ENCODE measurements at places on chromosomes 12 and 14. TPM values are rescaled to one million over a fixed set of nuclear protein-coding genes. Genes with fewer than 3 reads are reported as not detected.

The INHBE gene
- 0.29 TPM for total RNA-seq

The ANKS1B gene
- total RNA-seq: 0.46 TPM

The COX6A1 gene
- 572 TPM for total RNA-seq

The SLC25A47 gene
- total RNA-seq: not detected

The KERA gene
- not detected for total RNA-seq

The MYRFL gene
- total RNA-seq: 0.07 TPM

The ANGEL1 gene
- 10.1 TPM for total RNA-seq

DNA sequence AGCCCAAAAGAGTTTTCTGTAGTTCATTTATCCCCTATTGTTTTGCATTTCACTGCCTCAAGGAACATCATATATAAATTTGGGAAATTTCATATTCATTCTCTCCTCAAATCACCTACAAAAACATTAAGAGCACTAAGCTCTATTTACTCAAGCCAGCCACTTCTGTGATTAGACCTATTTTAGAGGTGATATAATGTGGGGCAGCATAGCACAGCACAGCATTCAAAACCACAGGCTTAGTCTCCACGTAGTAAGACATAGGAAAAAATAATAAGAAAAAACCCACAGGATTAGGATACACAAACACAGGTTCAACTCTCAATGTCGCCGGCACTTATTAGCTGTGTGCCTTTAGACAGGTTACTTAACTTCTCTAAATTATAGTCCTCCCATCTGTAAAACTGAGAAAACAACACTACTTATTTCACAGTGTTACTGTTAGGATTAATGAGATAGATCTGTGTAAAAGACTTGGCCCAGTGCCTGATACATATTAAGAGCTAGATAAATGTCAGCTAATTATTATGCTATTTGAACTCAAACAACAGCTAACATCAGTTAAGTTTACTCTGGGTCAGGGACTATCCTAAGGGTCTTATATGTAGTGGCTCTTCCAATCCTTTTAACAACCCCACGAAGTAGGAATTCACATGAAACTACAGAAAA, 20.3 kb downstream of the DCAF5 start:
- no peak for DNase-seq

DNA sequence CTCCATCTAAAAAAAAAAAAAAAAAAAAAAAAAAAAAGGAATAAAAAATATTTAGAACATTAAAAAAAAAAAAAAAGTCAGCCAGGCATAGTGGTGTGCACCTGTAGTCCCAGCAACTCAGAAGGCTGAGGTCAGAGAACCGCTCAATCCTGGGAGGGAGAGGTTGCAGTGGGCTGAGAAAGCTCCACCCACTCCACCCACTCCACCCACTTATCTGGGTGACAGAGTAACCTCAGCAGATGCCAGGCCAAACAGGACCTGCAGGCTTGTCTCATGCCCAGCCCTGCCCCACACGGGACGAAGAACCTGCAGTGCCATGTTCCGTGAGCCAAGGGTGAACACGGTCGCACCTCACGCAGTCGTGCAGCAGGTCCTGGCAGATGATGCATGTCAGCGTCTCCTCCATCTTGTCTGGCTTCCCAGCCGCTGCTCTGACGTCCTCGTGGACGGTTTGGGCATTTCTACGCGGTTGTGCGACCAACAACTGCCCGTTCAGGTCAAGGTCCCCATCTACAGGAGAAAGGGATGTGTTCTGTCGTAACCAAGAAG, 28.6 kb downstream of the CHFR start:
- DNase-seq: no peak

- DNase-seq: no peak
Observed at GRCh38 chr12:128790221-128790620, 33.5 kb downstream of the SLC15A4 start.

DNA sequence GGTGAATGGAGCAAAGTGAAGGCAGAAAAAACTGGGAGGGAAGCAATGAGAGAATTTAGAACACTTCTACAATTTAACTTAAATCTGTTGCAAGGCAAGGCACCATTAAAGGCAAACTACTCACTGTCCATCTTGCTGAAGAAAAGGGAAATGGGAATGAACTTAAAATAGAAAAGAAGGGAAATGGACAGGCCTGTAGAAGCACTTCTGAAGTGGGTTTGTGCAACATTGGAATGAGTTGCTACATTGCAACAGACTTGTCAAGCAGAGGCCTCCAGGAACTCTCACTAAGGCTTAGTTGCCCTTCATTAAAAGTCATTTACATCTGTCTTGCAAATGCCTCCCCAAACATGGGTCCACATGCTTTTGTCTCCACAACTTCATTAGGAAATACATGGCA, 13.7 kb upstream of the OR10AD1 start:
- no peak for DNase-seq

DNA sequence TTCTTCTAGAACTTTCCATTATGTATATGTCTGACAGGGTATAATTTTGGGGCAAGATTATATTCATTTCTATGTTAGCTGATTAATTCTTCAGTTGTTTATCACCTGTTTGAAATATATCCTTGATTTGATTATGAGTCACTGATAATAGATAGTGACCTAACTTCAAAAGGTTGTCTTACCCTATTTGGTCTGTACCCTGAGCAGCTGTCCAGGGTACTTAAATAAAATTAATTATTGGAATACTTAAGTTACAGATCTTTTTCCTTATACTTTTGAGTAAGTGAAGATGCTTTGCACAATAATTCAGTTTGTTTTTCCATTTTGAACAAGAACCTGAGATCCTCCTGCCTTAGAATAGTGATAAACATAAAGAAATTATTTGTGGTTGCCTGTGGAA, 13.2 kb upstream of the NPAS3 start:
- no peak for DNase-seq

GRCh38 chr12:46489951-46490388, 117.4 kb upstream of the SLC38A2 start:
- no peak for DNase-seq

DNA sequence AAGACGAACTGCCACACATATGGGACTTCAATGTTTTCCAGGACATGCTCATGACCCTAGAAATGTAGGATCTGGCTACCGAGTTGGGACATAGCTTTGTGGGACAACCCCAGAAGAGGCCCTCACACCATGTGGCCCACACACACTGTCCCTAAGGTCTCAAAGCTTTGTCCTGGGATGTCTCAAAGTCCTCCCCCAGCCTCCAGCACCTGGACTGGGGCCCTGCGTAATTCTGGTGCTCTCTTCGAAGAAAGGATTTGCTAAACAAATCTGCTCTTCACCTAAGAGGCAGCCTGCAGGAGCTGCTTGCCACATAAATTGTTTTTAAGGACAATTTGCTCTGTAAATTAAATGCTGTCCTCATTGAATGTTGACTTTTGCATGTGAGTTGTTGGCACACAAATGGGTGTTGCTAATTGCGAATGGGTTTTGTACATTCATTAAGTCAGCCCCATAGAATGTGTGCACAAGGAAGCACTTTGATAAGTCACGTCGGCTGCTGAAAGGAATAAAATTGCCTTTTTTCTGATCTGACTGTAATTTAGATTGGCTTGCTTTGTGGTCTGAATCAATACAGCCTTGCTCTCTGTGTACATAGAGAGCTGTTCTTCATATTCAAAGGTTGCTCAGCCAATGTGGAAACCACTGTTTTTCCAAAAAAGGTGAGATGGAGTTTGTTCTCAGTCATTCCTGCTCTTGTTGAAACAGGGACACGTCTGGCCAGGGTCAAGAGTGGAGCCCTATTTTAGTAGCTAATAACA, 161.6 kb upstream of the PWP1 start:
- no peak for DNase-seq

GRCh38 chr12:69894800-69895383, 69.9 kb downstream of the MYRFL start:
- no peak for DNase-seq

DNA sequence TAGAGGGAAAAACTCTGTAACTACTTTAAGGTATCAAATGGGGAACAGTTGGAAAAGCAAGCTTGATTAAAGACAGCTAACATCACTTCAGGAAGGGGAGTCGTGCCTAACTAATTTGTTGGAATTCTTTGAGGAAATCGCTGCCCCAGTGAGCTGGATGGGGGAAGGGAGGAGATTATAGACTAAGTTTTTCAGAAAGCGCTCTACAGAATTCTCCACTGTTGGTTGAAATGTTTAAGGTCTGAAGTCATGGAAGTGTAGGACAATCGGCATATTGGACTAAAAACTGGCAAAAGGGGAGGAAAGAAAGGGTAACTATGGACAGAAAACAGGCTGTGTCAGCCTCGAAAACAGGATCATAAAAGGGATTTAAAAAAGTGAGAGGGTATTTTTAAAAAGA, 229.9 kb upstream of the HMGA2 start:
- DNase-seq: no peak

DNA sequence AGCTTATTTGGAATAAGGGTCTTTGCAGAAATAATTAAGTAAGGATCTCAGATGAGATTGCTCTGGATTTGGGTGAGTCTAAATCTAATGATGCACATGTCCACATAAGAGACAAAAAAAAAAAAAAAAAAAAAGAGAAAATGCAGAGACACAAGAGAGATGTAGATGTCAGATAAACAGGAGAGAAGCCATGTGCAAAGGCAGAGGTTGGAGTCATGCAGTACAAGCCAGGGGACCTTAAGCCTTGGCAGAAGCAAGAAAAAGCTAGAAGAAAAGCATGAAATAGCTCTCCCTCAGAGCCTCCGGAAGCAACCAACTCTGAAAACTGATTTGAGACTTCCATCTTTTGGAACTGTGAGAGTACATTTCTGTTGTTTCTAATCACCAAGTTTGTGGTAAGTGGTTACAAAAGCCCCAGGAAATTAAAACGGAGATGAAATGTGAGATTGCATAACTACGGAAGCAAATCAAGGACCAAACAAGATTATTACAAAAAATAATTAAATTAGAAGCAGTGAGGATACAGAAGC, 1304.0 kb upstream of the SEL1L start:
- no peak for DNase-seq

DNA sequence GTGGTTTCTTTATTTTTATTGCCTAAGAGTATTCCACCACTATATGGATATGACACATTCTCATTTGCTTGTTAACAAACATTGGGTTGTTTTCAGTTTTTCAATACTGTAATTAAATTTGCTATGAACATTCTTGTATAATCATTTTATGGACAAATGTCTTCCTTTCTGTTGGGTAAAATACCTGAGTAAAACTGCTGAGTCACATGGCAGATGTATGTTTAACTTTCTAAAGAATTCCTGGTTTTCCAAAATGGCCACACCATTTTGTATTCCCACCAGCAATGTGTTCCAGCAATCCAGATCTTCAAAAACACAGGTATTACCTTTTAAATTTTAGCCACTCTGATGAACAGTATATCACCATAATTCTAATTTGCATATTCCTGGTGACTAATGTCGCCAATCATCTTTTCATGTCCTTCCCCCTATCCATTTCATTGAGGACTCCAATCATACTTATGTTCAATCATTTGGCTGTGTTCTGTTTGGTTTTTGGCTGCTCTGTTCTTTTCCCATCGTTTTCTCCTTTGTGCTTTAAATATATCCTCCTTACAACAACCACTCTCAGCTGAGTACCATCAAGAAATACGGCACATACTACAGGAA, 36.0 kb downstream of the CDK17 start:
- no peak for DNase-seq

- no peak for DNase-seq
Observed at GRCh38 chr12:131950182-131950913, 606 bp downstream of the EP400 start.

GRCh38 chr12:7117670-7118069, 8.7 kb upstream of the C1RL start:
- DNase-seq: no peak

GRCh38 chr12:3055704-3056467, 21.3 kb upstream of the TSPAN9 start:
- no peak for DNase-seq

DNA sequence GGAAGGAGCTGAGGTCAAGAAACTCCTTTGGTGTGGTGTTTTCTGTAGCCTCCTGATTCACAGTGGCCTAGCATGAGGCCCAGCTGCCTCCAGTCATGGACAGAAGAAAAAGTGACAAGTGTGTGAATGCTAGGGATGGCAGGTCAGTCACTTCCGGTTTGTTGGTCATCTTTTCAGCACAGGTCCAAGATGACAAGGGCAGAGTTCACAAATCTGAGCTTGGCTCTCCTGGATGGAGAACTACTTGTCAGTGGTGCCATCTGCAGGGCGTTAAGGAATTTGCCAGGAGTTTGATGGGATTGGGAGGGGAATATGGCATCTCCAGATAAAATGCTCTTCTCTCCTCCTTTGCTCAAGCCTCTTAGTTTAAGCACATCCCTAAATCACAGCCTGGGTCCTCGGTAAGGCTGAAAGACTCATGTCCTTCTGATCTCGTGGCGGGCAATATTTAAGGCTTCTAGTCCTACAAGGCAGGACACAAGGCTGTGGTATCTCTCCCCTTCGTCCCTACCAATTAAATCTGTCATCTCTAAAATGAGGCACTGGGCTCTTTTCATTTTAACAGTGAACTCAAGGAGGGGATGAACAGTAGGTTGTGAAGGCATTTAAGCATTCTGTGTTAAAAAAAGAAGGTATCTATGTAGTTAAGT, 10.0 kb downstream of the TUBA1B start:
- DNase-seq: no peak

DNA sequence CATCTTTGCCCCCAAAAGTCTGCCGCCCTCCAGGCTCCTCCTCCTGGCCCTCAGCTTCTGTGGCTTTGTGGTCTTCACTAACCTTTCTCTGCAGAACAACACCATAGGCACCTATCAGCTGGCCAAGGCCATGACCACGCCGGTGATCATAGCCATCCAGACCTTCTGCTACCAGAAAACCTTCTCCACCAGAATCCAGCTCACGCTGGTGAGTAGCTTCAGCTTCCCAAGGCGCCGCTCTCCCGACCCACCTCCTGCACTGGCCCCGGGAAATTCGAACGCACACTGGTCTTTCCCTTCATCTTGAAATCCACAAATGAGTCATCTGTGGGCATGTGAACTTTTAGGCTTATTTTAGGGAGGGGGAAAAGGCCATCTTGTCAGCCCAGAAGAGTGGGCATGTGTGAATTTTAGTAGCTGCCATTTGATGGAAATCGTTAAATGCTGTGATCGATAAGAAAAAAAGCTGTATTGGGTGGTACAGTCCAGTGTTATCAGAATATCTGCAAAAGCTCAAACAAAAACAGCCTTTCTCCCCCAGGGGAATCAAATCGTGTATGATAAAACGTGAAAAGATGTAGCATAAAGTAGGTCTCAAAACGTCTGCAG, 700 bp downstream of the SLC35E3 start:
- DNase-seq: peak; percentile 30

DNA sequence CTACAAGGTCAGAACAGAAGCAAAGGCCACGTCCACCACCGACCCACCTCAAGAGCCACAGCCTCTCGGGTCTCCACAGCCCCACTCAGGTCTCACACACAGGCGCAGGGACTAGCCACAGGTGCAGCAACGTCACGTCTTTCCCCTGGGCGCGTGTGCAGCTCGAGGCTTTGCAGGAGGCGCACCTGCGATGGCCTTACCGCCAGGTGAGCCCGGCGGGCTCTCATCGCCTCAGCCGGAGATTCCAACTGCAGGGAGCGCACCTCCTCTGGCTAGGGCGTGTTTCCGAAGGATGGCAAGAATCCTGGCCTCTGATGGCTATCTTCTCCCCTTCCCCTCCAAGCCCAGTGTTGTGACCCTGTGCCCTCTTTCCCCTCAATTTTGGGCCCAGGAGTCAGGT, at the start of gene HIGD1C:
HIGD1C (plus strand) TSS at position 35 of the 400 bp plus-strand sequence. CDS start 1,455 bp downstream, outside the sequence.
- DNase-seq: no peak
